SIG-M5 (cell line): ENCODE measurements at places on chromosomes 13 and 19.

DNA sequence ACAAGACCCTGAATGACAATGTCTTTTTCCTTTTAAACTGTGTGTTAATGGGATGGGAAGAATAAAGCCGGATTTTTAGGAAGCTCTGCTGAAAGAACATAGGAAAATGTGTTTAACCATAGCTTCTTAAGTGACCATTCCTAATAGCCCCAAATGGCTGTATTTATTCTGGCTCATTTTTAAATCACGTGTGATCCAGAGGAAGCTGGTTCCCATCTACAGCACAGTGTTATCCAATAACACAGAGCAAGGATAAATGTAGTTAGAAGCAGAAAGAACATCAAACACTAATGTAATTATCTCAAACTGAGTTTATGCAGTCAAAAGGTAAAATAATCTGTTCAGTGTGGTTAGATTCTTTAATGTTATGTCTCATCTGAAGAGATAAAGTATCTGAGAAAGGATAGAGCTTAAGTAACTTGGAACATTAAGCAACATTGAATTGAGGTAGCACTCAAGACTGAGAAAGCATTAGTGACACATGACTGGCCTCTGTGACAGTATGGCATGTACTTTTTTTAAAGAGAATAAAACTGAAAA is 853.3 kb downstream of the GPC5 start:
- no peak for DNase-seq

GRCh38 chr13:70080012-70080411 is 27.6 kb upstream of the ATXN8OS start:
- no peak for DNase-seq

DNA sequence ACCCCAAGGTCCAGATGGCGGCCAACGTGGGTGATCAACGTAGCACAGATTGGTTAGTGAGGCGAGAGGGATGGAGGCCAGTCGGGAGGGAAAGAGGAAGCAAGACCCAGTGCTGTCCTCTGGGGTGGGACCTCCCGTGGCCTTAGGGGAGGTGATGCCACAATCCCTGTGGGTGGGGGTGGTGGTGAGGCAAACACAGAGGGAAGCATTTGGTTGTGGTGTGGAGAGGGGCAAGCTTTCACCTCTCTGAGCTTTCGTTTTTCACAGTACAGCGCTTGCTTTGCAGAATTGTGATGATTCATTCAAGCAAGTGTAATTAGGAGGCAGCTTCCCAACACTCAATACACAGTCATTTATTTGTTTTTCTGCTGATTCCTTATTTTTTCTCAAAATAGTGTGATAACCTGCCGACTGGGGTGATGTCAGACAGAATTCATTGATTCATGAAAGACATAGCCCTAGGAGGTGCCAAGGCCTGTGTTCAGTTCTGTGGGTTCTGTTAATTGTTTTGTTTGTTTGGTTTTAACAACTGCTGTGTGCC is 2.4 kb downstream of the LENG8 start:
- no peak for DNase-seq

- no peak for DNase-seq
Observed at GRCh38 chr13:80022146-80022545, 318.8 kb downstream of the SPRY2 start.

DNA sequence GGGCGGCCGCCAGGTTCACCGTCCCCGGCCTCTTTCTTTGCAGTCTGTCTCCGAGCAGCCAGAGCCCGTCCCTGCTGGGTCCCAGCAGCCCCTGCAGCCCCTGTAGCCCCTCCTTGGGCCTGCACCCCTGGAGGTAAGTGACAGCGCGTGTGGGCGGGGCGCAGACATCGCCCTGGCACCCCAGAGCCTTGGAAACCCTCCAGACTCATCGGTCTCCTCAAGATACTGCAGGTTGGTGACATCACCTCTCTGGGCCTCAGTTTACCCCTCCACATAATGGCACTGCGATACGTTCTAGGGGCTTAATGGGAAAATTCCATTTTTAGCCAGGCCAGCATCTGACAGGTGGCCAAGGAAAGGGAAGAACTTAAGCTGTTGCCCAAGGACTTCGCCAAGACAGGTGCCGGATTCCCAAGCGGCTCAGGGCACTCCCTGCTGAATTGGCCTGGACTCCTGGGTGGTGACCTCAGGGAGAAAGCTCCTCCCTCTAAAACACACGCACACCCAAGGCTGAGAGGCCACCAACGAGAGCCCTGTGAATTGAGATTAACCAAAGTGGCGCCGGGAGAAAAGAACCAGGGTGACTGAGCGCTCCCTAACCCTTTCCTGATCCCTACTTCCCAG is 13.1 kb downstream of the MAST3 start:
- no peak for DNase-seq

DNA sequence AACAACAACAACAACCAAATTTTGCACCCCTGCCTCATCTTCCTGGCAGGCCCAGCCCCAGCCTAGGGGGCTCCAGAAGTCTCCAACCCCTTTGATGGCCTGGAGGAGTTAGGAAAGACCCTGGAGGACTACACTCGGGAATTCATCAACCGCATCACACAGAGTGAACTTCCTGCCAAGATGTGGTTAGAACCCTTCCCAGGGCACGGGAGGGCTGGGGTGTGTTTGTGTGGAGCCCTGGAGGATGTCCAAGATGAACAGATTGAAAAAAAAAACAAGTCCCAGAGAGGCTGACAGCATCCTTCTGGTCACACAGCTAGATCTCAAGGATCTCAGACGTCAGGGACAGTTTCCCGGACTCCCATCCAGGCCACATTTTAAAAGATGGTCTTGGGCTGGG is 13.3 kb downstream of the APOC1 start:
- DNase-seq, result no peak

DNA sequence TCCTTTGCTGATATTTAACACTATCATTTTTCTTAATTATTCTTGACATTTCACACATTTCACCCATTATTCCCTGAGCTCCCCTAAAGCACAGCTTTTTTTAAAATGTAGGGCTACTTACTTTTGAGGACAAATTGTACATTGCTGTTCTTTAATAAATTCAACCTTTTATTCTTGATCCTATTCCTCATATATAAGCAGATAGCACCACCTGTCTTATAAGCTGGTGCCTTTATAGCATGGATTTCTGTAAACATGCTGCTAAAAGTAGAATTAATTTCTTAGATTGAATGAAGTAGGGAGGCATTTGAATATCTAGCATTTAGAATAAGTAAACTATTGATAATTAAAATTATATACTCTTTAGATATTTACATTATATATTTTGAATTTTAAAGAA is 603.4 kb upstream of the PCDH9 start:
- no peak for DNase-seq

DNA sequence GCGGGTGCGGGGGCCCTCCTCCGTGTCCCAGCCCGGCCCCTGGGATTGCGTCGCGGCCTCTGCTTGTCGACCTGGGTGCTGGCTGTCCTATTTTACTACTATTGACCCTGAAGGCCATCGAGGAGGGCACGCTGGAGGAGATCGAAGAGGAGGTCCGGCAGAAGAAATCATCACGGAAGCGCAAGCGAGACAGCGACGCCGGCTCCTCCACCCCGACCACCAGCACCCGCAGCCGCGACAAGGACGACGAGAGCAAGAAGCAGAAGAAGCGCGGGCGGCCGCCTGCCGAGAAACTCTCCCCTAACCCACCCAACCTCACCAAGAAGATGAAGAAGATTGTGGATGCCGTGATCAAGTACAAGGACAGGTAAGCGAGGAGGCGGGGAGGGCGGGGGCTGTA is 48.1 kb upstream of the LDLR start:
- no peak for DNase-seq

GRCh38 chr13:40648841-40649240 is 17.6 kb downstream of the FOXO1 start:
- no peak for DNase-seq

- DNase-seq, result no peak
Observed at GRCh38 chr19:51101171-51101865, 6.9 kb downstream of the CTU1 start.

DNA sequence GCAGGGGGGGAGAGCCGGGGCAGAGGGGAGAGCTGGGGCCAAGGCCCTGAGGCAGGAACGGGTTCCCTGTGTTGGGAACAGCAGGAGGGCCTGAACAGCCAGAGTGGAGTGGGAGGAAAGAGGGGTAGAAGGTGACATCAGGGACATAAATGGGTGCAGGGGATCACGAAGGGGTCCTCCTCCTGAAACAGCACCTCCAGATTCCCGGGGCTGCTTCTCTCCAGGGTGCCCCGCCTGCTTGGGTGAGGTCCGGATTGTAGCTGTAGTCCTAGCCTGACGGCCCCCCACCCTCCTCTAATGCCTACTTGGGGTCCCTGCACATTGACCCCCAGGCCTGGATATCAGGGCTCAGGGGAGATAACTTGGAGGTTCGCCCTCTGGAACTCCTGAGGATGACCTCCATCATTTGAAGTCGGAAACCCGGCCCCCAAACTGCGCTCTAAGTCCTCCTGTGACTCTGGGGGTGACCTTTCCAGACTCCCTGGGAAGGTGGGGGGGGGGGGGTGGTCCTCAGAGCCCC is 473 bp upstream of the SCN1B start:
- no peak for DNase-seq

DNA sequence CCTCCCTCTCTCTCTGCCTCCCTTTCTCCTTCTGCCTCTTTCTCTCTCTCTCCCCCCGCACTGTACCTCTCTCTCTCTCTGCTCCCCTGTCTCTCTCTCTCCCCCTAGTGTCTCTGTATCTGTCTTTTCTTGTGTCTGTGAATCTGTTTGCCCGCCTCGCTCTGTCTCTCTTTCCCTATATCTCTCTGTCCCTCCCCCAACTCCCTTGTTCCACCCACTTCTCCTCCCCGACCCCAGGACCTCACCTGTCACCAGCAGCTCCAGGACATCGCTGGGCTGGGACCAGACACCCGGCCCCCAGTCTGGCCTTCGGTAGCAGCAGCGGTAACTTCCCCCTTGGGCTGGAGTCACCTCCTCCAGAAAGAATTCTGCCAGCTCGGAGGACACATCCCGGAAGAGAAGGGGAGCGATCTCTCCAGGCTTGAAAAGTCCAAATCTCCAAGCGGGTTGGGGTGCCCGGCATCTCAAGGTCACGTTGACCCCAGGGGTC is 3.9 kb downstream of the OSCAR start:
- no peak for DNase-seq

DNA sequence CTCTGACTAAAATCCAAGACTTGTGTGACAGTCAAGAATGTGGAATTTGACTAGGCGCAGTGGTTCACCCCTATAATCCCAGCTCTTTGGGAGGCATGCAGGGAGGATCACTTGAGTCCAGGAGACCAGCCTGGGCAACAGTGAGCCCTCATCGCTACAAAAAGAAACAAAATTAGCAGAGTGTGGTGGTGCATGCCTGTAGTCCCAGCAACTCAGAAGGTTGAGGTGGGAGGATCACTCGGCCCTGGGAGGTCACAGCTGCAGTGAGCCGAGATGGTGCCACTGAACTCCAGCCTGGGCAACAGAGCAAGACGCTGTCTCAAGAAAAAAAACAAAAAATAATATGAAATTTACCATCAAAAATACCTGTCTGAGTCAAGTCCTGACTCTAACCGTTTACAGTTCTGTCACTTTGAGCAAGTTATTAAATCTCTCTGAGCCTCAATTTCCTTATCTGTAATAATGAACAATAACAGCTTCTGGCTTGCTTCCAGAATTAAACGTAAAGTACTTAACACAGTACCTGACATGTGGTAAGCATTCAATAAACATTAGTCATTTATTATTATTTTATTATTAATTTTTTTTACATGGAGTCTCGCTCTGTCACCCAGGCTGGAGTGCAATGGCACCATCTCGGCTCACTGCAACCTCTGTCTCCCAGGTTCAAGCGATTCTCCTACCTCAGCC is 204.6 kb upstream of the TSC22D1 start:
- DNase-seq, result no peak

GRCh38 chr13:44158881-44159632 is 214.6 kb upstream of the SERP2 start:
- DNase-seq, result no peak

- no peak for DNase-seq
Observed at GRCh38 chr19:34904664-34905527, 21.8 kb upstream of the ZNF30 start.

DNA sequence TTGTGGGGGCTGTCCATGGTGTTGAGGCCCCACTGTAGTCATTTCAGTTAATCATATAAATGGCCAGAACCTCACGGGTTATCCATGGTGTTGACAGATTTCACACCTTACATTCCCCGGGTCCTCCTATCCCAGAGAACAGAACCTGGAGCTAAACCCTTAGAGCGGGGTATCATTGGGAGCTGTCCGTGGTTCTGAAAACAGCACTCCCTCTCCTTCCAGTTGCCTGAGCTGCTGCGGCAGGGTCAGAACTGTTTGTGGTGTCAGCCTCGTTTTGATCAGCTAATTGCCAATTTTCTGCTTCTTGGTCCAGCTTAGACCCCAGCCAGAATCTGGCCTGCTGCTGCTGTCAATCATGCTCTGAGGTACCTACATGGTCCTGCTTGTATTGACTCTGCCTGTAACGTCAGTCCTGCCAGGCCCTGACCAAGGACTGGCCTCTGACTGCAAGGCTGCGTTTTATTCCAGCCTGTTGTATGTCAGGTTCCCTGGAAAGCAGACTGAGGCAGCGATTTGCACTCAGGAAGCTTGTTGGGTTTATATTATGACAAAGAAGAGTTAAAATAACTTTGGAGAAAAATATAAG is 55.8 kb upstream of the KCTD15 start:
- no peak for DNase-seq
